ENCODE measurements at places on chromosomes 5 and 9.

GRCh38 chr9:131240047-131240921 lies 36.0 kb downstream of the FAM78A start:
- DNase-seq: no peak

- DNase-seq: no peak
These were observed 1.2 kb upstream of the RNF44 start for GRCh38 chr5:176538230-176538988.

GRCh38 chr9:87255431-87256155 lies 242.1 kb upstream of the DAPK1 start:
- no peak for DNase-seq

- no peak for DNase-seq
These were observed 660.3 kb downstream of the ISL1 start for GRCh38 chr5:52043543-52043942.

DNA sequence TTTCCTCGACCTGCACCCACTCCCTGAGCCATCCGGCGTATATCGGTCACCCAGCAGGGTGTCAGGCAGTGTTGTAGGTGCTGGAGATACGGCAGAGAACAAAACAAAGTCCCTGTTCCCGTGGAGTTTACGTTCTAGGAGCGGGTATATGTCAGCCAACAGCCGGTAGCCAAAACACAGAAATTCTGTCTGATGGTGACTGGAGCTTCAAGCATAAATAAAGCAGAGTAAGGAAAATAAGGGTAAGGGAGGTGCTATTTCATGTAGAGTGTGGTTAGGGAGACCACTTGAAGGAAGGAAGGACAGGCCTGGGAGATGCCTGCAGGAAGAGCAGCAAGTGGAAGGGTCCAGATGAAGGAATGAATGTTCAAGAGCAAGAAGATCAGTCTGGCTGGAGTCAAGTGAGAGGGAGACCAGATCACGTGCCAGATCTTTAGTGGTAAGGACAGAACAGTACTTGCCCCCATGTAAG lies 783 bp upstream of the ZFR start:
- DNase-seq: no peak

GRCh38 chr9:3478549-3478953 lies 47.2 kb downstream of the RFX3 start:
- no peak for DNase-seq

GRCh38 chr9:73565833-73566465 lies 414.3 kb downstream of the ANXA1 start:
- peak; percentile 72 for DNase-seq

DNA sequence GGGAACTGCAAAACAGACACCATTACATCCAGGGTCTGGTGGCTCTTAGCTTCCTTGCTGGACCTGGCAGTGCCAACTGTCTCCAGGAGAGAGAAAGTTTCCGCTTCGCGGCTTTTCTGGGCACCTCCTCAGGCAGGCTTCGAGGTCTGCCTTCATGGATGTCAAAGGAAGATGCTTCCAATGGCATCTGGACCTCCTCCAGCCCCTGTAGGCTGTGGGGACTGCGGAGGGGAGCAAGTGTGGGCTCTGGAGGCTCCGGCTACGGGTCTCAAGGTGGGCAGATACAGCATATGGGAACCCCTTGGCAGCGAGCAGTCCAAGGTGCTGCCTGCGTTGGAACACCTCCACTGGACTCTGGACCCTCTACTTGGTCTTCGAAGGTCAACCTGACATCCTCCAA lies 6.0 kb downstream of the C9orf50 start:
- DNase-seq: no peak

- no peak for DNase-seq
These were observed 13.7 kb upstream of the CKMT2 start for GRCh38 chr5:81219389-81219788.

DNA sequence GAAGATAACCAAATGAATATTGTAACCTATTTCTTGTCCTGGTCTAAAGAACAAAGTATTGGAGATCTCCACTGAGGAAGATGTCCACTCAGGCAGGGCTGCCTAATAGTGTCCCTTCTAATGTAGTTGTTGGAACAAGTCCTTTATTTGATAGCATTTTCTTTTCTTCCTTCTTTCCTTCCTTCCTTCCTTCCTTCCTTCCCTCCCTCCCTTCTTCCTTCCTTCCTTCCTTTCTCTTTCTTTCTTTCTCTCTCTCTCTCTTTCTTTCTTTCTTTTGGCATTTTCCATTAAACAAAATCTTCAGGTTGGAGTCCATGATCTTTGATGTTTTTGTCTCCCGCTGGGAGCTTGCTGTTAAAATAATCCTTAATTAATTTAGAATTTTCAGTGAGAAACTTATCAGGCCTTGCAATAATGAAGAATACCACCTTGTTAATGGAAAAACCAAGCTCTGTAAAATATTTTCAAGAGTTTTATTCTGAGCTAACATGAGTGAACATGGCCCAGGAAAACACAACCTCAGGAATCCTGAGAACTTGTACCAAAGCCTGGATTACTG lies 43.5 kb upstream of the TENT2 start:
- no peak for DNase-seq

Measured in head of caudate nucleus (tissue), 42 donors.